ENCODE measurements at places on chromosomes 7 and 10.

- DNase-seq, result peak; percentile 34
Measured at GRCh38 chr10:122267849-122268737, 3.0 kb upstream of the BTBD16 start.

DNA sequence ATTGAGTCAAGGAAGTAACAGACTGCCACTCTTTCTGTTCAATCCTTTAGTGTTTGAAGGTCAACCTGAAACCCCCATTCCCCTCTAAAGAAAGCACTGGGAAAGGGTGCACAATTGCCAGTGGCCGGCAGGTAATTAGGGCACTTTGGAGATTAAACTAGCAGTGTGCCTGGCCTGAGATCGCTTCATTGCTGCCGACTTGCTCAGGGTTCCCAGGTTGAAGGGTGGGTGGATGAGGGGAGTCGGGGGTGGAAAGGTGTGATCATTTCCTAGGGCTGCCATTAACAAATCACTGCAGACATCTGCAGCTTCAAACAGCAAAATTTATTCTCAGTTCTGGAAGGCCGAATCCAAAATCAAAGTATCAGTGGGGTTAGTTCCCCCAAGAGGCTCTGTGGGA is 16.3 kb upstream of the BTBD16 start:
- DNase-seq, result no peak

DNA sequence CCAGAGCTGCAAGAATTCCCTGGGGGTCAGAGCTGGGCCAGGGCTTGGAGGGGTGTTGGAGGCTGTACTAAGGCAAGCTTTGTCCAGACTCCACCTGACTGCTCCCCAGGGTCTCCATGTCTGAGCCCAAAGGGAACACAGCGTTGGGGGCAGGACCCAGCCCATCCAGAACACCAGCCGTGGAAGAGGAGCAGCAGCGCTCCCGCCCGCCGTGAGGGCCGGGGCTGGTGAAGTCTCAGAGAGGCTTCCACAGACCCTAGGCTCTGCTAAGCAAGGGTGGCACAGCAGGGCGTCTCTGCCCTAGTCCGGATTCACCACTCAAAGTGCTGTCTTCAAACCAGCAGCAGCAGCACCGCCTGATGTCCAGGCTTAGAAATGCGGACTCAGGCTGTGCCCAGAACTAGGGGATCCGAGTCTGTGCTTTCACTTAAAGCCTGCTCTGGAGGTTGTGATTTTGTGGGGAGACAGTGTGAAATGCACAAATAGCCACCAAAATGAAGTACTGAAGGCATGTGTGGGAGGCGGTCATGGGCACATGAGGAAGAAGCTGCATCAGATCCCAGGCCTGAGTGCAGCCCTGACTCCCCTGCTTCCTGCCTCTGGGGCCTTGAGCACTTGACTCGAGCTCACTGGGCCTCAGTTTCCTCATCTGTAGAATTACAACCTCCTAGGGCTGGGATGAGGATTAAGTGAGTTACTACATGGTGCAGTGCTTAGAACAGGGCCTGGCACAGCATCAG is 16.6 kb upstream of the AQP1 start:
- no peak for DNase-seq

DNA sequence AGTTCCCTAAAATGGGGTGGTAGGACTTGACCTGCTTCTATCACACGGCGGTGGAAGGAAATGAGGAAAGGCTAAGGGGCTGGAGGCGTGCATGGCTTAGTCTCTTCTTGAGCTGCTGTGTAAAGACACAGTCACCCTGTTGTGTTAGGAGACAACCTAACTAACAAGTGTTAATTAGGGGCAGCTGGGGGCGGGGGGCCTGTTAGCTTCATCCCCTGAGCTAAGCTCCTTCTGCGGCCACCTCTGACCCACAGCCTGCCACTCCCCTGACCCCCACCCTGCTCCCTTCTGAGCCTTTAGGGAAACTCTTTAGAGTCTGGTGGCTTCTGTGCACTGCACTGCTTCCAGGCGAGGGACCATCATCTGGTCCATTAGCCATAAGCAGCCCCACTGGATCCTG is 28.0 kb downstream of the COL17A1 start:
- no peak for DNase-seq

DNA sequence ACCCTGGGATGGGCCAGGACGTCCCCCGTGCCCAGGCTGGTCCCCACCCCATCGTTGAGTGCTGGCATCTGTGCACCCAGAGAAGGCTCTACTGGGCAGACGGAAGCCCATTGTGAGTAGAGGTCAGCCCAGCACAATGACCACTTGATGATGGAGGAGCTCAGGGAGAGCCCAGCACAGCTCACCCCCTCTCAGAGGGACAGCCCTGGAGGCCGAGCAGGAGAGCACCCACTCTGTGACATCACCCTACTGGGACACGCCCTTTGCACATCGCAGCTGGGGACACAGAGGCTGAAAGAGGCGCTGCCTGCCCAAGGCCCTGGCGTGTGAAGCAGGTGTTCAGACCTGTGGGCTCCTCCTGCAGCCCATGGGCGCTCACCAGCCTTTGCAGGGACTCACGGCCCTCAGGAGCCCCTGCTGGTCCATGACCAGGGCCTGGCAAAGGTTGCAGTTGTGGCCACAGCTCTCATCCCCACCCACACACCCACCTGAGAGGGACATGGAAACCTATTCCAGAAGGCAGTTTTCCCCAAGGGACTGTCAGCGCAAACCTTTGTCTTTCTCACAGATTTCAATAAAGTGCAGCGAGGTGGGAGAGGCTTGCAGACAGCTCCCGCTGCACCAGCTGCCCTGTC is 67.2 kb upstream of the PPP2R2D start:
- no peak for DNase-seq

DNA sequence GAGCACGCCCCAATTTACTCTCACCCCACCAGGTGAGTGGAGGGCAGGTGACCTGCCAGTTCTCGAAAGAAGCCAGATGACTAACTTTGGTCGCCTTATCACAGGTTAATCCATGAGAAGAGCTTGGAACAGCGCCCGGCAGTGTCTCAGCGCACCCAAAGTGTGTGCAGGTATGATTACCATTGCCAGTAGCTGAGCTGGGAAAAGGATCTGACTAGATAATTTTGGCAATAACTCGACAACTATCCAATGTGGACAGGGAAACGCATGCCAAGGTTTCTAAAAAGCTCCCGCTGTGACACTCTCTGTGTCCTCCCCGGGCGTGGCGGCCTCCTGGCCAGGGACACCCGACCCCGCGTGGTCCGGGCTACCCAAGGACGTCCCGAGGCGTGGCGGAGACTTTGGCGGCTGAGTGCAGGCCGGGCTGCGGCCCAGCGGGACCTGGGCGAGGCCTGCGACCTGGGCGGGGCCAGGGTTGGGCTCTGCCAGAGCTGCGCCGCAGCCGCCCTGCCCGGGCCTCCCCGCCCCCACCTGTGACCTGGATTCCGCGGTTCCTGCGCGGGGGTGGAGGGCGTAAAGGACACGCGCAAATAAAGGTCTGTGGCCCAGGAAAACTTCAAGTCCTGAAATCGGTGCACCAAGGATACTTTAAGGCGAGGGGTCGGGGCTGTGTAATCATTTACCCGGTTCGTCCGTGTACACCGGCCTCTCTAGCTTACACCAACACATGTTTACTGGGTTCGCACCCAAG is 13.7 kb upstream of the WAPL start:
- DNase-seq, result no peak

- no peak for DNase-seq
Measured at GRCh38 chr7:48111596-48111995, 22.5 kb downstream of the UPP1 start.

DNA sequence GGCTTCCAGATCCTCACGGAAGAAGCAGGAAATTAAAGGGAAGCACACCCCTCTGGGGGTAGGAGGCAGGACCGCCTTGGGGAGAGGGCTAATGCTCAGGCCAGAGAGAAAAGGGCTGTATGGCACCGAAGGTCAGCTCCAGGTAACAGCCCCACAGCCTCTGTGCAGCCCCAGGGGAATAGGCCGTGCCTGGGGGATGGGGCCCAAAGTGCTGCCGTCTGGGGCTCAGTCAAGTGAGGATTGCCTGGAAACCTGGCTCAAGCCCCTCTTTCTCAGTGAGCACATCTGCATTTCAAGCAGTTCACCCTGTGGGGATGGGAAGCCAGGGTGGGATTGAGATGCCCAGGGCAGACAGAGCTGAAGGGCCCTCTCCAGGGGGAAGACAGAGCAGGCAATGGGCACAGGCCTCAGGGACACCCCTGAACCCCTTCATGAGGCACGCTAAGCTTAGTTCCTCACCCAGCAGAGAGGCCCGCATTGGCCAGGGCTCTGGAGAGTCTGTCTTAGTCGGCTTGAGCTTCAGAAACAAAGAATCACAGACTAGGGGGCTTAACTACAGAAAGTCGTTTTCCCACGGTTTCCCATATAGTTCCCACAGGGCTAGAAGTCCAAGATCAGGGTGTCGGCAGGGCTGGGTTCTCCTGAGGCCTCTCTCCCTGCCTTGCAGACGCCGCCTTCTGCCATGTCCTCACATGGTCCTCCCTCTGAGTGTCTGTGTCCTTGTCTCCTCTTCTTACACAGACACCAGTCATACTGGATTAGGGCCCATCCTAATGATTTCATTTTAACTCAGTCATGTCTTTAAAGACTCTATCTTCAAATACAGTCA is 118.2 kb downstream of the PTPN20 start:
- DNase-seq, result no peak

GRCh38 chr10:112755446-112756234 is 194.4 kb upstream of the TCF7L2 start:
- DNase-seq, result no peak

GRCh38 chr7:156156734-156157408 is 344.6 kb upstream of the SHH start:
- DNase-seq, result peak; percentile 57

DNA sequence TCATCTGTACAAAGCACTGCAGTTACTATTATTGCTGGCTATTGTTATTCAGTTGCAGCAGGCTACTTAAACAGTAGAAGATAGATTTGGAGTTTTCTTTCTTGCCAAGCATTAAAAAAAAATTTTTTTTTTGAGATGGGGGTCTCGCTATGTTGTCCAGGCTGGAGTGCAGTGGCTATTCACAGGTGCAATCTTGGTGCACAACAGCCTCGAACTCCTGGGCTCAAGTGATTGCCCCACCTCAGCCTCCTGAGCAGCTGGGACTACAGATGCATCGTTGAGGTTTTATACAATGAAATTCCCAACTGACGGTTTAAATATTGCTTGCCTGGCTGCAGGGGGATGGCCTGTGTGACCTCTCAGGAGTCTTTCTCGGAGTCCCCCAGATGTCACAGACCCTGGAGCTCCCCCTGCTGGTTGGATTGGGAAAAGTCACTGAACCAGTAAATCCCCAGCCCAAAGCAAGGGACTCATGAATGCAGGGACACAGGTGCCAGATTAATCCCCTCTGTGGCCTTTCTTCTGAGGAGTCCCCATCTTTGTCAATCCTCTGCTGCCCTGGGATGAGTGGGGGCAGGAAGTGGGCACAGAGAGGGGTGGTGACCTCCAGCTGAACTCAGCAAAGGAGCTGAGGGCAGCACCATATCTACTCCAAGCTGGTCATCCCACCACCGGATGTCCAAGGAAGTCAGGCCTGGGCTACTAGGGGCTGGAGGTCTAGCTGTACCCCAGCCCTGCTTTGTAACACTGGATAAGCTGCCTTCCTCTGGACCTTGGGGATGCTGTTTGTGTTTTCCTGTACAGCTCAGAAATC is 149.6 kb downstream of the C10orf105 start:
- peak; percentile 8 for DNase-seq

GRCh38 chr7:6260291-6261187 is 11.9 kb downstream of the CYTH3 start:
- DNase-seq, result no peak

DNA sequence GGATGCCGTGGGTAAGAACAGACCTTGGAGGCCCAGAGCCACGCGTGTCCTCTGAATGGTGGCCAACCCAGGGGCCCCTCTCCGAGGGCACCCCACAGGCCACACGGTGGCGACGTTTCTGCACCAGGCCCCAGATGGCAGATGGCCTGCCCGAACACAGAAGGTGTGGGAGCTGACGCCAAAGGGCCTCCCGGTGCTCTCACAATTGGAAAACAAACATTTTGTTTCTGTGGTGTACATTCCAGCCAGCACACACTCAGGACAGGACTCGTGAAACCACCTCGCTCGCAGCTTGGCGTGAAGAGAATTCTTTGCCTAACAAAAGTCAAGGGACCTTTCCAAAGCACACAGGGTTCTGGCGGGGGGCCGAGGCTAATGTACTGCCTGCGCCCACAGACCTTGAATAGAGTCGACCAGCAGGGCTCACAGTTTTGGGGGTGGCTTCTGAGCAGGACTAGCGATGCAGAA is 112.1 kb downstream of the FAM53B start:
- peak; percentile 59 for DNase-seq

GRCh38 chr7:155836216-155837125 is 24.2 kb upstream of the SHH start:
- DNase-seq, result no peak

- DNase-seq, result no peak
Measured at GRCh38 chr7:137371616-137372015, 28.1 kb upstream of the PTN start.

GRCh38 chr10:98246911-98247805 is 20.8 kb downstream of the LOXL4 start:
- no peak for DNase-seq

DNA sequence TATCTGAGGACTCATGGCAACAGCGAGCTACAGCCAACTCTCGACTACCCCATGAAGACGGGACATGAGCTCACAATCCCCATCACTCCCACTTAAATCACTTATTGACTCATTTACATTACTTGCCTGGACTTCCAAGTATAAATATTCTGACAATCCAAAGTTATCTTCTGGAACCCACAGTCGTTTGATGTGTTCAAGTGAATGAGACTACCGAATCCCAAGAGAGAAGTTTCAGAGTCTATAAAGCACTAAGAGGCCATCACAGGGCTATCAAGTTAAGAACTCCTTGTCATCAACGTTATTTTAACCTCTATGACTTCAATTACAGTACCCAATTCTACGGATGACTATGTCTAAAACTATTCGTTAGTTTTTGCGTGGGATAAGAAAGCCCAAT is 11.5 kb upstream of the ANAPC16 start:
- no peak for DNase-seq

DNA sequence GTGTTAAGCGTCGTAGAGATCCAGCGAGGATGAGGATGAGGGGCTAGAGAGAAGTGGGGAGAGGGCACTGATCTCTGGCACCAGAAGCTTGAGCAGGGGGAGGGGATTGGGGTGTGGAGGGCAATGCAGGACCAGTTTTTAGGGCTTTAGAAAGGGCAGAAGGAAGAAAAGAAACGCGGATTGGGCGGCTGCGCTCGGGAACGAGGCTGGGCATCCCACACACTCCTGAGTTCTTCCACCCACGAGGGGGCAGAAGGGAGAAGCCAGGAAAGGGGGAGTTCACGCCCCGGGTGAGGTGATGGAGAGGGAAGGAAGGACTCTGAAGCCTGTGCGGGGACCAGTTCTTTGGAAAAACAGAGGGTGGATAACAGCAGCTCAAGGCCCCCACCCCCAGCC is 6.1 kb upstream of the VGF start:
- no peak for DNase-seq

DNA sequence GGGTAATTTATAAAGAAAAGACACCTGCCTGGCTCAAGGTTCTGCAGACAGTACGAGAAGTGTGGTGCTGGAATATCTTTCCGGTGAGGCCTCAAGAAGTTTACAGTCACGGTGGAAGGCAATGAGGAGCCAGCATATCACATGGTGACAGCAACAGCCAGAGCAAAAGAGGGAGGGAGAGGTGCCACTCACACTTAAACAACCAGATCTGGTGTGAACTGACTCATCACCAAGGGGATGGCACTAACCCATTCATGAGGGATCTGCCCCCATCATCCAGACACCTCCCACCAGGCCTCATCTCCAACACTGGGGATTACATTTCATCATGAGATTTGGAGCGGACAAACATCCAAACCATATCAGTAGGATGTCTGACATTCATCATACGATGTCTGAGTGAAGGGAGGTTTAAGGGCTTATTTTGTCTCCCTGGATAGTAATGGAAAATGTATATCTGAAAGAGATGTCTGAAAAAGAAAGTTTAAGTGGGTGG is 23.5 kb upstream of the KBTBD2 start:
- DNase-seq, result no peak

Measured in HAP-1 (cell line).